Neural crest cell (in vitro differentiated cells): ENCODE measurements at places on chromosomes 4 and X. TPM values are rescaled to one million over a fixed set of nuclear protein-coding genes. Genes with fewer than 3 reads are reported as not detected.

The KCNE5 gene
- total RNA-seq: 1.9 TPM in 2 replicates

The COL4A6 gene
- 21.5 and 22.6 TPM in 2 replicates for total RNA-seq

The HTN1 gene
- total RNA-seq: not detected in 2 replicates

The AKAP4 gene
- not detected in 2 replicates for total RNA-seq

The SMR3B gene
- not detected in 2 replicates for total RNA-seq

The FRMPD3 gene
- 1.8 and 2.3 TPM in 2 replicates for total RNA-seq

The FGF2 gene
- 14.6 and 14.8 TPM in 2 replicates for total RNA-seq

The VBP1 gene
- total RNA-seq: 72.4 and 76.9 TPM in 2 replicates

The FNIP2 gene
- 30.5 and 31.1 TPM in 2 replicates for total RNA-seq

The HMGB2 gene
- 274 and 281 TPM in 2 replicates for total RNA-seq

The HSD17B13 gene
- not detected in 2 replicates for total RNA-seq

The TLR8 gene
- not detected in 2 replicates for total RNA-seq

The AFM gene
- not detected in 2 replicates for total RNA-seq

The TMEM154 gene
- total RNA-seq: 0.44 and 1.3 TPM in 2 replicates

The PCDH7 gene
- total RNA-seq: 6.8 and 8.0 TPM in 2 replicates

The MAGED1 gene
- total RNA-seq: 237 and 246 TPM in 2 replicates

The ODAPH gene
- total RNA-seq: not detected in 2 replicates

The TRMT2B gene
- 15.7 and 17.1 TPM in 2 replicates for total RNA-seq

The GC gene
- not detected in 2 replicates for total RNA-seq

The HERC5 gene
- 1.7 and 1.8 TPM in 2 replicates for total RNA-seq

The VCX2 gene
- not detected in 2 replicates for total RNA-seq

The ACE2 gene
- total RNA-seq: not detected in 2 replicates
